ENCODE measurements at places on chromosomes 2 and 18. TPM values are rescaled to one million over a fixed set of nuclear protein-coding genes. Genes with fewer than 3 reads are reported as not detected.

The ANKRD53 gene
- not detected for total RNA-seq

DNA sequence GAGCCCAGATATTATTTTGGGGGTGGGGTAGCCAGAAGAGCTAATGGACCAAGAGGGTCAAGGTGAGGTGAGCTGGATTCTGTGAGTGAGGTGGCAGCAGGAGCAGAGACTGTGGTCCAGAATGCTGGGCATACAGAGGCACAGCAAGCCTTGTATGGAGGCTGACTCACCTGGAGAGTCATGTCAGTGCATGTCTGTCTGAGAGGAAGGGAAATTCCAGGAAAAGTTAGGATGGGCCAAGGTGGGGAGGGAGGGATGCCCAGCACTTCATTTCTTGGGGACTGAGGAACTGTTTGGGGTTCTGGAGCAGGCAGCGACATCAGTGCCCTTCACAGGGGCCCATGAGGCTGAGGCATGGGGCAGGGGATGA lies 21.1 kb downstream of the PER2 start:
- H3K27ac ChIP-seq = peak overlapping the region; percentile 22
- peaks cover 6% of the 10 kb centered on the region for H3K36me3 ChIP-seq
- no peak for DNase-seq
- no peak overlapping the region for H3K4me3 ChIP-seq
- H3K4me1 ChIP-seq = peaks cover 3% of the 10 kb centered on the region
- H3K27me3 ChIP-seq = no peaks in the 10 kb centered on the region

DNA sequence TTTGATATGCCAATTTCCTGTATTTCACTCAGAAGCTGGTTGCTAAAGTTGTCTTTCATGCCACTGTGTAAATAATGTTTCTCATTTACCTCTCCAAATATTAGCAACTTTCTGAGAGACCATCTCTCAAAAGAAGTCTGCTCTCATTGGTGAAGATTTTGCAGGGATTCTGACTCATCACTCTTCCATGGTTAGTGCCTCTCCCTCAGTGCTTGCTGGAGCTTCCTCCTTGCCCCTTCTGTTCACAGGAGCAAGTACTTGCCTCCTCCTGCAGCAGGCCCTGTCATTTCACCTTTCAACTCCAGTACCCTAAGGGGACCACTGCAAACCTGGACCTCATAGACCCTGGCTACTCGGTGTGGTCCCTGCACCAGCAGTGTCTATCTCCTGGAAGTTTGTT lies 168.8 kb downstream of the ZNF385B start:
- H3K36me3 ChIP-seq = no peaks in the 10 kb centered on the region
- no peak overlapping the region for H3K27ac ChIP-seq
- no peak overlapping the region for H3K4me3 ChIP-seq
- H3K4me1 ChIP-seq = 0 out of 2 replicates have a peak, but pooled peaks cover 5% of the 10 kb centered on the region
- DNase-seq = no peak

- no peak for DNase-seq
- H3K36me3 ChIP-seq = no peaks in the 10 kb centered on the region
- H3K4me3 ChIP-seq = no peak overlapping the region
- H3K27me3 ChIP-seq = no peaks in the 10 kb centered on the region
Measured at GRCh38 chr2:118272391-118272790, 184.1 kb downstream of the INSIG2 start.

DNA sequence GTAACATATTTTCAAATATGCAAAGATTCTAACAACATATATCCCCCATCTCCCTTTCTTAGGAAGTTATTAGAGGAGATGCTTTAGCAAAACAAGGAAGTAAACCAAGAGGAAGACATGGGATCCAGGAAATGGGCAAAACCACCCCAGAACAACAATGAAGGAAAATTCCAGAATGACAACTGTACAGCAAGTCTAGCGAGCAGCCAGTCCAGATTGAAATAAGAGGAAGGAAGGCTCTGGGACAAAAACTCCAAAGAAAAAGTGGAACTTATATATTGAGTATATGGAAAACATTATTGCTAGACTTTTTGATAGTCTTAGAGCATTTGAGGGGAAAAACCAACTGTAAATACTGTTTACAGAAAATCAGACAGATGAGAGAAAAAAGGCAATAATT lies 2.9 kb upstream of the ARPC2 start:
- H3K4me1 ChIP-seq = peaks cover 20% of the 10 kb centered on the region
- no peaks in the 10 kb centered on the region for H3K36me3 ChIP-seq
- no peak for DNase-seq
- no peak overlapping the region for H3K4me3 ChIP-seq
- H3K27ac ChIP-seq = no peak overlapping the region
- no peaks in the 10 kb centered on the region for H3K27me3 ChIP-seq

DNA sequence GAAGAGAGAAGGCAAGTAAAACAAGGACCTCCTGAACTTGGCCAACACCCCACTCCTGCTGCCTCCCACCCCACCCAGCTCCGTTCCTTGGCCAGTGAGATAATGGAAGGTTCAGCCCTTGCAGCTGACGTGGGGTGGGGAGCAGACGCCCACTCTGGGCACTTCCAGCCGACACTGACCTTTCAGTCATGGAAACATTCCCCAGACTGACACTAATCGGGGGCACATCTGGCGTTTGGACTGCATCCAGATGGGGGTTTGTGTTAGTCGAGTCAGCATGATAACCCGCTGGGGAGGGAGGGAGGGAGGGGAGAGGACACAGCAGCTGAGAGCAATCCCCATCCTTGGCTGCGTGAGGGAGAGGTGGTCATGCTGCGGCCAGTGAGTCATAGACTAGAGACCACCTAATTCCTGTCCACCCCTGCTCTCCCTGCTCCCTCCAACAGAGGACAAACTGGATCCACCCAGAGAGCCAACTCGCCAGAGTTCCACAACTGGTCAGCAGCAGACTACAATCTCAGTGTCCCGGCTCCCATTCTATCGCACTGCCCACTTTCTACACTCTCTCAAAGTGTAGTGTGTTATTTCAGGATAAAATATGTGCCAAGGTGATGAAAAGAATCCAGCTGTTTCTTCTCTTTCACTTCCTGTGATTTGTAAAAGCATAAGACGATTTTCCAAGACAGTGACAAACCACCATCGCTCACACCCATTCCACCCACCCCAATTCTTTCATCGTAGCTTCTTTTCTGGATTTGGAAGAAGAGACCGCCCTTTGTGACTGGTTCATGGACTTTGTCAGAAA lies 115.4 kb upstream of the PKDCC start:
- no peak overlapping the region for H3K27ac ChIP-seq
- H3K27me3 ChIP-seq = peaks cover 8% of the 10 kb centered on the region
- peaks cover 18% of the 10 kb centered on the region for H3K4me1 ChIP-seq
- DNase-seq = no peak
- no peak overlapping the region for H3K4me3 ChIP-seq

GRCh38 chr2:193583638-193584400 lies 1389.1 kb upstream of the TMEFF2 start:
- no peaks in the 10 kb centered on the region for H3K27me3 ChIP-seq
- no peak overlapping the region for H3K4me3 ChIP-seq
- peak; percentile 32 for DNase-seq
- H3K27ac ChIP-seq = no peak overlapping the region
- no peaks in the 10 kb centered on the region for H3K4me1 ChIP-seq

DNA sequence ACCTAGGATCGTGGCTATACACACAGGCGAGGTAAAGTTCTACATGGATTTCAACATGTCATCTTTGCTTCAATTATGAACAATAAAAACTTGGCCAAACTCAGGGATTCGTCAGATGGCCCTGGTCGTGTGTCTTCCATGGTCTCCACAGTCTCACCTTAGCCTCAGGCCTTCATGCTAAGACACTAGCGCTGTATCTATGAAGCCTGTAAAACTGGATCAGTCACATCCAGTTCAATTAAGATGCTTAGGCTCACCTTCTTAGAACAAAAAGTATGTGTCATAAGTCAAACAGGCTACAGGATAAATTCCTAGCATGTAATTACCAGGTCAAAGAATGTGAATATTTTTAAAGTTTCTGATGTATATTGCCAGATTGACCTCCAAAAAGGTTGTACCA lies 113.7 kb upstream of the NRP2 start:
- DNase-seq = no peak
- H3K36me3 ChIP-seq = no peaks in the 10 kb centered on the region
- H3K4me3 ChIP-seq = no peak overlapping the region
- no peak overlapping the region for H3K27ac ChIP-seq

- no peak for DNase-seq
- H3K27me3 ChIP-seq = no peaks in the 10 kb centered on the region
- no peak overlapping the region for H3K4me3 ChIP-seq
- peaks cover 8% of the 10 kb centered on the region for H3K4me1 ChIP-seq
Measured at GRCh38 chr2:154688373-154688772, 10.1 kb upstream of the KCNJ3 start.

DNA sequence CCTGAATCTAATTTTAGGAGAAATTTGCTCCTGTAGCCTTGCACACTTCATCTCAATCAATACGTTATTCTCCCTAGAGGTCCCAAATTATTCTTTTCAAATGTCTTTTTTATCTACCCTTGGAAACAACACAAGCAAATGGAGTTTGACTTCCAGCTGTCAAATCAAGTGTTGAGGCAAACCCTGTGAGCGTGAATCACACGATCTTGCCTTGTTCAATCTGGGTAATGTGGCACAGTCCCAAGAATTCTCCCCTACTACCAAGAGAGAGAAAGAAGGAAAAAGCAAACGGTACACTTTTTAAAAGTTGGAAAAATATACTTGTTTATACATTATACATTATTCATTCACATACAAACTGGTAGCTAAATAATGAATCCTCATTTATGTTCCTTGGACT lies 2035.3 kb upstream of the CELF4 start:
- H3K27ac ChIP-seq = no peak overlapping the region
- no peaks in the 10 kb centered on the region for H3K4me1 ChIP-seq
- H3K36me3 ChIP-seq = no peaks in the 10 kb centered on the region
